Spinal cord (tissue), 10 donors: ENCODE measurements at places on chromosomes 1 and 21. TPM values are rescaled to one million over a fixed set of nuclear protein-coding genes. Genes with fewer than 3 reads are reported as not detected.

CITED4 gene
- total RNA-seq: 3.7 TPM

DNA sequence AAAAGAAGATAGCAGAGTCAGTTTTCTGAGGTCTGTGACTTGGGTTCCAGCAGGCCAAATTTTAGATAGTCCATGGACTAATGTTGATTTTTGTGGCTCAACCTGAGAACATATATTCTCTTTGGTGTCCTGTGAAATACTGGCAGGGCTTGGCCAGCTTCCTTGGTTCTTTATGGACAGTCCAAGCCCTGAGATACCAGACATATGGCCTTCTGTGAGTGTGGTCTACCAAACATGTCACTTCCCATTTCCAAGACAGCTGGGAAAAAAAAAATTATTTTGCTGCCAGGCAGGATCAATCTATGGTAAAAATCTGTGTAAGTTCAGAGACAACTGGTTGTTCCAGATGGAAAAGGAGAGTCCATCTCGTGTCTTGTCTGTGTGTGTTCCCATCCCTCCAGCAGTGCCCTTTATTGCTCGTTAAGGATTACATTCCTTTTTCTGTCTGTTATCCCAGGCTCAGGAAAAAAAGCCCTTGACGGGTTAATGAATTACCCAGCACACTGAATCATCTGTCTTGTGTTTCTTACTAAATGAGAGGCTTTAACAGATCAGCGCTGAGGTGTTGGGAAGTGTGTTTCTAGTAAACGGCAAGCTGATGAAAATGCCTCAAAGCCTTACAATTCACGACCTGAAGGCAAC lies 33.4 kb upstream of the XPR1 start:
- H3K36me3 ChIP-seq: no peaks in the 10 kb centered on the region
- H3K27me3 ChIP-seq: no peaks in the 10 kb centered on the region
- peaks cover 6% of the 10 kb centered on the region for H3K4me1 ChIP-seq
- H3K4me3 ChIP-seq: no peak overlapping the region
- DNase-seq: no peak
- H3K27ac ChIP-seq: no peak overlapping the region

LAPTM5 gene
- total RNA-seq: 39.3 TPM

GRCh38 chr1:109802901-109803561 lies 39.3 kb upstream of the EPS8L3 start:
- H3K27ac ChIP-seq: peak overlapping the region; percentile 40
- no peak for DNase-seq
- H3K4me1 ChIP-seq: peaks cover 31% of the 10 kb centered on the region
- no peaks in the 10 kb centered on the region for H3K27me3 ChIP-seq
- H3K36me3 ChIP-seq: peaks cover 2% of the 10 kb centered on the region

OR2M3 gene
- 0.40 TPM for total RNA-seq

PWP2 gene
- 15.2 TPM for total RNA-seq

ARMH1 gene
- 6.3 TPM for total RNA-seq

- H3K4me3 ChIP-seq: no peak overlapping the region
- no peaks in the 10 kb centered on the region for H3K36me3 ChIP-seq
- peak overlapping the region; percentile 37 for H3K27ac ChIP-seq
- H3K27me3 ChIP-seq: no peaks in the 10 kb centered on the region
- peaks cover 24% of the 10 kb centered on the region for H3K4me1 ChIP-seq
Measured at GRCh38 chr1:93670141-93670540, 11.5 kb downstream of the BCAR3 start.

- no peak for DNase-seq
- H3K4me3 ChIP-seq: no peak overlapping the region
- no peaks in the 10 kb centered on the region for H3K36me3 ChIP-seq
- H3K27ac ChIP-seq: no peak overlapping the region
- no peaks in the 10 kb centered on the region for H3K27me3 ChIP-seq
Measured at GRCh38 chr1:62113507-62113906, 81.1 kb upstream of the L1TD1 start.

GRCh38 chr21:26093122-26093521 lies 77.4 kb downstream of the APP start:
- peaks cover 4% of the 10 kb centered on the region for H3K4me1 ChIP-seq
- no peak overlapping the region for H3K27ac ChIP-seq
- DNase-seq: no peak
- H3K36me3 ChIP-seq: peaks cover 4% of the 10 kb centered on the region
- no peaks in the 10 kb centered on the region for H3K27me3 ChIP-seq

URB2 gene
- 11.0 TPM for total RNA-seq

C1orf159 gene
- 9.9 TPM for total RNA-seq

- peaks cover 43% of the 10 kb centered on the region for H3K36me3 ChIP-seq
- H3K4me1 ChIP-seq: peaks cover 24% of the 10 kb centered on the region
- no peak for DNase-seq
- H3K27me3 ChIP-seq: peaks cover 3% of the 10 kb centered on the region
- H3K4me3 ChIP-seq: no peak overlapping the region
Measured at GRCh38 chr1:180181048-180181447, 26.4 kb downstream of the QSOX1 start.

GRCh38 chr1:53502641-53503432 lies 43.6 kb downstream of the DMRTB1 start:
- H3K36me3 ChIP-seq: peaks cover 17% of the 10 kb centered on the region
- peaks cover 46% of the 10 kb centered on the region for H3K4me1 ChIP-seq
- no peak overlapping the region for H3K27ac ChIP-seq
- no peak for DNase-seq
- no peaks in the 10 kb centered on the region for H3K27me3 ChIP-seq

DNA sequence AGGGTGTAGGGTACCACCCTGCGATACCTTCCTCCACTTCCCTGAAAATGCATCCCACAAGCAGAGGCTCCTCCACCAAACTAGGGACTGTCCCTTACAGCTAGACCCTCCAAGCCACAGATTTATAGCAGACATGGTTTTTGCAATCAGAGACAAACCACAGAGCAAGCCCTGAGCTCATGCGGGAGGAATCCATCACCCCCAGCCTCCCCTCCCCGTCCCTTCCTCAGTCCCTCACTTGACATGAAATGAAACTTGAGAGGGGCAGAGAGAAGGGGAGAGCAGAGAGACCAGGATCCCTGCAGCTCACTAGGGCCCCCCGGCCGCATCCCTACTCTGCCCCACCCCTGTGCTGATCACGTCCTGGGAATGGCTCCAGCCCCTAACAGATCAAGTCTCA lies 94.9 kb downstream of the MRPL37 start:
- H3K27ac ChIP-seq: no peak overlapping the region
- no peak for DNase-seq
- H3K36me3 ChIP-seq: no peaks in the 10 kb centered on the region
- H3K27me3 ChIP-seq: no peaks in the 10 kb centered on the region
- H3K4me3 ChIP-seq: no peak overlapping the region

KIAA0040 gene
- 2.1 TPM for total RNA-seq

SLC30A10 gene
- total RNA-seq: 19.6 TPM
